ENCODE measurements at places on chromosomes 1 and 21.

GRCh38 chr1:83596331-83596730, 402.6 kb downstream of the TTLL7 start:
- no peak for DNase-seq

GRCh38 chr1:194056169-194056568, 869.8 kb upstream of the B3GALT2 start:
- DNase-seq: no peak

DNA sequence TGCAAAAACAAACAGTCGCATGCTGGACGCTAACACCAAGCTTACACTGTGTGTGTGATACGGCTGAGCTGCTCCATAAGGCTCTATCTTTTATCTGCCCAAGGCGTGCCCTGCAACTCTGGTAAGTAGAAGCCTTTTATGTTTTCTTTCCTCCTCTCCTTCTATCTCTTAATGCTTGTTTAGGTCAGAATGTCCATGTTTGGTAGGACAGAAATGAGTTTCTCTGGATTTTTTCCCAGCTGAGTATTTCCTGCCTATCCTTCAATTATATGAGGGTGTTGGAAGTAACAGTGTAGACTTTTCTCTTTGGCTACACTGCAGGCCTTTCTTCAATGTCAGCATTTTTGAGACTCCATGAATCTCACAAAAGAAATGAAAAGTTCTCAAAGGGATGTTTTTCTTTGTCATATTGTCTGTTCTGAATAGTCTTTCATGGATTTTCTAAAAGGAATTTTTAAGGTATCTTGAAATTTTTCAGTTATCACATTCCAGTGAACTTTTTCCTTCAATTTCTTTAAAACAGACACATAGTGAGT, 124.2 kb downstream of the MACF1 start:
- DNase-seq: no peak

DNA sequence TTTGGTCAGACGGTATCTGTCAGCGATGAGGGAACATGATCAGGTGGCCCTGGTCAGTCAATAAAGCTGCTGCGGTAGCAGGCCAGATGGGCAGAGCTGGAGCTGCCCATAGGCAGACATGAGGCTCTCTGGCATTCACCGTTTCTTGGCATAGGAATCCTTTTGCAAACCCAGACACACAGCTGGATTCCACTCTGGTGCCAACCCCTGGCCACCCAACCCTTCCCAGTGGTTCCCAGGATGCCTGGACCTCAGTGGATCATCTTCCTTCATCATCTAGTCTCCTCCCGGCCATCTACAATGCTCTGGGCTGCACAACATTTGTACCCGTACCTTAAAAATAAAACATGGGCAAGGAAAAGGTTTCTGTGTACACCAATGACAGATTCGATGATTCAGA, 68.3 kb upstream of the ACTRT2 start:
- no peak for DNase-seq

DNA sequence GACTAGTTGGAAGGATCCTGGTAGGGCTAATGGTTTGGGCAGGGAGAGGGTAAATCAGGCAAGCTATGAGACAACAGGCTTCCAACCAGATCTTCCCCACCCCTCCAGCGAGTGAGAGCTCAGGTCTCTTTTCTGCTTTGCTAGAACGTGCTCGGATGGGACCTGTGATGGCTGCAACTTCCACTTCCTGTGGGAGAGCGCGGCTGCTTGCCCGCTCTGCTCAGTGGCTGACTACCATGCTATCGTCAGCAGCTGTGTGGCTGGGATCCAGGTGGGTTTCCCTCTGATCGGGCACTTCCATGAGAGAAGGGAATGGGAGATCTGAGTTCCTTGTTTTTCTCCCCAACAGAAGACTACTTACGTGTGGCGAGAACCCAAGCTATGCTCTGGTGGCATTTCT, 14.0 kb upstream of the SARS1 start:
- DNase-seq: no peak

GRCh38 chr1:18805925-18806849, 53.3 kb downstream of the TAS1R2 start:
- no peak for DNase-seq

- DNase-seq: no peak
Measured at GRCh38 chr1:9907441-9907840, 2.6 kb downstream of the CTNNBIP1 start.

- DNase-seq: no peak
Measured at GRCh38 chr1:71656902-71657301, 576.1 kb upstream of the ZRANB2 start.

- DNase-seq: no peak
Measured at GRCh38 chr1:22841860-22842281, 130.8 kb downstream of the LACTBL1 start.

DNA sequence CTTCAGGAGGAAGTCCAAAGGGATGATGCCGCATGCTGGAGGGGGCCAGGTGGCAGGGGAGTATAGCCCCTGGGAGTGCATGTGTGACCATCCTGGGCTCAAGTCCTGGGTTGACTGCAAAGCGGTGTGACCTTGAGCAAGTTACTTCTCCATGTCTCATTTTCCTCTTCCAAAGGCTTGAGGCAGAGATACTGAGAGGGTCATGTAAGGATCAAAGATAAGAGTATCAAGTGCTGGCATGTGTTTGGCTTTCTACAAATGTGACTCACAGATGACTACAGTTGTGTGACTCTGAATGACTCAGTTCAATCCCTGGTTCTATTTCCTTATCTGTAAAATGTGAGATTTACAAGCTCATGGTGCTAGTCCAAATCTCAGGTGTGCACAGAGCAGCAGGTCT, 26.1 kb downstream of the PROK1 start:
- no peak for DNase-seq

- no peak for DNase-seq
Measured at GRCh38 chr1:23593556-23594148, 34.4 kb upstream of the ID3 start.

- DNase-seq: no peak
Measured at GRCh38 chr1:25774921-25775771, 24.8 kb upstream of the SELENON start.

DNA sequence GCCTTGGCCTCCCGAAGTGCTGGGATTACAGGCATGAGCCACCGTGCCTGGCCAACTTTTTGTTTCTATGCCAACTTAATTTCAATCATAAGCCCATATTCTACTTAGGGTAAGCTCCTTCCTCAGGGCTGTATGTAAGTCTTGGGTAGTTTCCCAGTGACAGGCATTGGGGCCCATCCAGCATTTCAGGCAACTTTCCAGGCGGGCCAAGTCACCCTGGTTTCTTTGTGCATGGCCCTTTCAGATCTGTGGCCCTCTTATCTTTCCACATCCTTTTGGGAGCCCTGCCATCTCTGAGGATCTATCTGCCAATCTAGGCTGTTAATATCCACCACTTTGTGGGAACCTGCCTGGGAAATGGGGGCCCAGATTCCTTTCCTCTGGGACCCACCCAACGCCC, 58.7 kb downstream of the TNN start:
- DNase-seq: no peak
